Activated naive CD4-positive, alpha-beta T cell (primary cell): ENCODE measurements at places on chromosomes 7 and 10.

GRCh38 chr10:61609701-61610100 is 53.0 kb upstream of the CABCOCO1 start:
- no peak for DNase-seq

DNA sequence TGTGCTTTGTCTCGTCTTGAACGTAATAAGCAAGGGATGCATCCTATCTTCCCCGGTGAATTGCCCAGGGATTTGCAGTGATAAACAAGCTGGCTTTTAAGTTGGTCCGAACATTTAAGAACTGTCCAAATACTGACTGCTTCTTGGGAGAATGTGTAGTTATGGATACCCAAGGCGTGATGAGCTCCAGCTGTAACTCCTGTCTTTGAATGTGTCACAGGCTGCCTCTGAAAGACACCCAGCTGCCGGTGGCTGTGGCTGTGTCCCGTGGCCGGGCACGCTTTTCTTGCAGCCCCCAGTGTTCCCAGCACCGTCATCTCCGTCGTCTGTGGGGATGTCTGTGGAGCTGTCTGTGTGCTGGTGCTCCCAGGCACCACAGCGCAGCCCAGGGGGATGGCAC is 118.1 kb downstream of the GLRX3 start:
- no peak for DNase-seq

- DNase-seq: no peak
These were observed 128.1 kb upstream of the FAM20C start for GRCh38 chr7:64098-64915.

- no peak for DNase-seq
These were observed 65.0 kb downstream of the RBM33 start for GRCh38 chr7:155709453-155709852.

DNA sequence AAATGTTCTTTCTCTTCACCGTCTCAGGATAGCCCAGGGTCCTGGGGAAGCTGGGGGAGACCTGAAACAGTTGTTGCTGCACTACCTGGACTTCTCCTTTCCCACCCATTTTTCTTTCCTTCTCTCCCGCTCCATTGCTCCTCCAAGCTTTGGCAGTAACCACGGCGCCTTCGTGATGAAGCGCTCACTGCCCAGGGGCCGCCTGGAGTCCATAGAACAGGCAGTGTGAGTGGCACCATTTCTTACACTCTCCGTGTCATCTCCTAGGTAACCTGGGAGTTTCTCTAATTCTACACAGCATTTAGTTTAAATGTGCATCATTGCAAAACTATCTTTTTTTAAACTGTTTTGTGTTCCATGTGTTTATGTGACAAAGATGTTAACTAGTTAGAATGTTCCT is 40.3 kb upstream of the BHLHA15 start:
- DNase-seq: no peak

DNA sequence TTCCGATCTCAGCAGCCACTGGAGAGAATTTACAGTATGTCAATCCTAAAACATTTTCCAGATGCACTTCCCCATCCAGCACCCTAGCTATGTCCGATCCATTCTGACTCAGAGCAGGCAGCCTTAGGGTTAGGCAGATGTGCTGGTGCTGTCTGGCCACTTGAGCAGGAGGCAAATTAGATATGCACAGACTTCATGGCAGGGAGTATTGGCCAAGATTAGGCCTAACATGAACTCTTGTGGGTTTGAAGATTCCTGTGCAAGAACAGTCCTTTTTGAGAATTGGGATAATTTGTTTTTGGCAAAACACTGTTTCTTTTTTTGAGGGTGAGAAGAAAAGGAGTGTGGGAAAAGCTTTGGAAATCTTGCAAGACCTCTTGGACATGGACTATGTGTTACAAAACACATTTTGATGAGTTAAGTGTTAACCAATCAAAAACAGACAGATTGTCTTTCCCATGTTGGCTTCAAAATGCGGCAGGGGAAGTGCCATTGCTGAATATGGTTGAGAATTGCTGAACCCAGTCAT is 218.6 kb upstream of the INHBA start:
- DNase-seq: no peak

DNA sequence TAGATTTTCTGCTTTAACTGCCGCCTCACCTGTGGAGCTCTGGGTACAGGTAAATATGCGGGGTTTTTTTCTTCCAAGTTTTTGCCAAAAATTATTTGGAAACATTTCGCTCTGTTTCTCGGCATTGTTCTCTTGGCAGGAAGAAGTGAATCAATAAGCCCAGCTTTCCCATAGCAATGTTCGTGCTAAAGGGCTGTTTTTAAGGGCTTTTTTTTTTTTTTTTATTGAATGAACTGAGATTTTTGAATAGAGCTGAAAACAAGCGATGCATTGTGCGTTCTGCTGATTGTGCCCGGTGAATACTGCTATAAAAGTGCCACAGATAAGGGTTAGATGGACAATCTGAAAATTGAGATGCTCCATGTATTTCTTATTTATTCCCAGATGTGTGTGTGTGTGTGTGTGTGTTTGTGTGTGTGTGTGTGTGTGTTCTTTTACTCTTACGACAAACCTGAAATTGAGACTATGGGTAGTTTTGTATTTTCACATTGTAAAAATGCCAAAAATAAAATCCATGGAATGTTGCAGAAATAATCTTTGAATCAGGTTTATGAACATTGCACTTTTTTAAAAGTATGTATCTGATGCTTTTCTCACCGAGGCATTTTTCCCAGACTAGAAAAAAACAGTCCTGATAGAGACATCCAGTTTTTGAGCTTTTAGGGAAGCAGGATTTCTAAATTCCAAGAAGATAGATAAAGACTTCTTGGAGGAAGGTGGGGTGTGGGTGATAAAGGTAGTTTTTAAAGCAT is 30.5 kb downstream of the KIAA1217 start:
- DNase-seq: no peak

DNA sequence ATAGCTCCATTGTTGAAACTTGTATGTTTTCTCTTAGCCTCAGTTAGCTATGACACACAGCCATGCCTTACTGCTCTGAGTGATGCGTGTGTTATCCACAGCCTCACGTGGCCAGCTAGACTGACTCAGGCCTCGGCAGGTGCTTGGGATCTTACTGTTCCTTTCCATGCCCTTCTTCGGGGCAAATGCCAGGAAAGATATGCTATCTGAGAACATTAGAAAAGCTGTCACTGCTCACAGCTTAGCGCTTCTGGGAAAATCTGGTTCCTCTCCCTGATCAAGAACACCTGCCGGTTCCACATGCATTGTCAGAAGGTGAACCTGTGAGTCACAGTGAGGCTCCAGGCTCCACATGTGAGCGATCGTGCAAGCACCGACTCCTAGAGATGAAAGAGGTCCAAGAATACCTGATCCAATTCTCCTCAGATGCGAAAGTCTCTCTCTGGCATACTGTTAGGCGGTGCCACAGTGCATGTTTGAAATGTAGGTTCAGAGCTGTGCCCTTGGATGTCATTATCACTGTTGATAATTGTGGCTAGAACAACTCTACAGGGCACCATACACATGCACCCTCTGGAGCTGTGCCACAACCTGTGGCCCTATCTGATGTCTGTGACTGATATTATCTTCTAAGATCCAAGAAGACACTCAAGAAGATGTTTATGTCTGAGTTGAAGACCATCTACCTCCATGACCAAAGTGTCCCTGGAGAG is 247.8 kb upstream of the IGFBP3 start:
- no peak for DNase-seq

DNA sequence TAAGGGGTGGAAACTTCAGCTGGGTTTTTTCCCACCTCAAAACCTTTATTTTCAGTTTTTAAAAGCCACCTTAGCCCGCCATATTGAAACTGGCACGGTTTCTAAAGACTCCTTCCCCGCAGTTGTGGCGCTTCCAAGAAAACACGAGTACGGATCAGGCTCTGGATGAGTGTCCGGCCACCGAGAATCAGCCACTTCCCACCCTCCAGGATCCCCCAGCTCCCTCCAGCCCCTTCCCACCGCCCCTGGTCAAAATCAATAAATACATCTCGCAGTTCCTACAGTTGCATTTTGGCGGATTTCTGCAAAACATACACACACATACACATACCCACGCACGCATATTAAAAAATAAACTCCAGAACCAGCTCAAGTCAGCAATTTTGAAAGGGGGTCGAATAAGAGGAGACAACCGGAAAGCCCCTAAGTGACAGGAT is 1.1 kb downstream of the SFMBT2 start:
- DNase-seq: no peak

DNA sequence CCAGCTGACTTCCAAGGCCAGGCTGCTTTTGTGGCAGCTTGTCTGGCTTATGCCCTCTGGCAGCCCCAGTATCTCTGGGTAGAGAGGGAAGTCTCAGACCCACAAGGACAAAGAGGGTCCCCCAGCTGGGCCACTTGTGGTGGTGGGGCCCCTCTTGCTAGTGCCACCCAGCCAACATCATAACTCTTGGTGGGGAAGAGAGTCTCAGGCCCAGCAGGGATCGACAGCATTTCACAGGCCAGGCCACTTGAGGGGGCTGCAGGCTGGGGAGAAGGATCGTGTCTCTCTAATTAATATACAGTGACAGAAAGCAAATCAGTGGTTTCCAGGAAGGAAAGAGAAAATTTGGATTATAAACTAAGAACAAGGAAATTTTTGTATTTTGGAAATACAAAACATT is 76.0 kb downstream of the TYW1B start:
- no peak for DNase-seq

DNA sequence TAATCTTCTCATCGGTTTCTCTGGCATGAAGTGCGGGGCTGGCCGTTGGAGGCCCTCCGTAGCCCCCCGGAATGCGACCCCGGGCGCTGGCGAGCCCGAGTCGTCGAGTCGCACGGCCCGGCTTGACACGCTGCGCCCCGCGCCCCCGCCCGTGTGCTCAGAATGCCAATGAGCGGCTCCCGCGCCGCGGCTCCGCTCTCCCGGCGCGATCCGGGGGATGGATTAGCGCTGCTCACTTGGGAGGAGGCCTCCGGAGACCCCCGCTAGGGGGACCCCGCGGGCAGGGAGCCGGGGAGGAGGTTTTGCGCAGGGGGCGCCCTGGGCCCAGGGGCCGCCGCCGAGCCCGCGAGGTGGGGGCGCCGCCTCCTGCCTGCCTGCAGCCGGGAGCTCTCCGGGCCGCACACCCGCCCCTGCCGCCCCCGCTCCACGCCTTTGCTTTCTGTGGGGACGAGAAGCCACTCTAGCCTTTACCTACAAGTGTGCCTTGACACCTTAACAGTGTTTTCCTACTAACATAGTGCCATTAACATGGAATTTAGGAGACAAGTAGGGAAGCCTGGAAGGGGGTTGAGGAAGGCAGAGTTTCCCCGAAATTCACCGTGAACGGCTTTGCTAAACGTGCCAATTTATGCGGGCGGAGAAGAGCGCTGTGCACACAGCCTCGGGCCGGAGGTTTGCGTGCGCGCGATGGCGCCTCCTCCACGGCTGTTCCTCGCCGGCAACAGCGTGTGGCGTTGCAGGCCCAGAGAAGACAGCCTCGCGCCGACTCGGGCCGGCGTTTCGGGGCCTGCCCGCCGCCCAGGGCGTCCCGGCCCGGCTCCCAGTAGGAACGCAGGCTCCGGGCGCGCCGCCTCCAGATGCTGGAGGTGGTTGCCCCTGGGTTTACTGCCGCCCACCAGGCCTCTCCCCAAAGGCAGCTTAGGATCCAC is 7.1 kb downstream of the SHH start:
- peak; percentile 42 for DNase-seq

DNA sequence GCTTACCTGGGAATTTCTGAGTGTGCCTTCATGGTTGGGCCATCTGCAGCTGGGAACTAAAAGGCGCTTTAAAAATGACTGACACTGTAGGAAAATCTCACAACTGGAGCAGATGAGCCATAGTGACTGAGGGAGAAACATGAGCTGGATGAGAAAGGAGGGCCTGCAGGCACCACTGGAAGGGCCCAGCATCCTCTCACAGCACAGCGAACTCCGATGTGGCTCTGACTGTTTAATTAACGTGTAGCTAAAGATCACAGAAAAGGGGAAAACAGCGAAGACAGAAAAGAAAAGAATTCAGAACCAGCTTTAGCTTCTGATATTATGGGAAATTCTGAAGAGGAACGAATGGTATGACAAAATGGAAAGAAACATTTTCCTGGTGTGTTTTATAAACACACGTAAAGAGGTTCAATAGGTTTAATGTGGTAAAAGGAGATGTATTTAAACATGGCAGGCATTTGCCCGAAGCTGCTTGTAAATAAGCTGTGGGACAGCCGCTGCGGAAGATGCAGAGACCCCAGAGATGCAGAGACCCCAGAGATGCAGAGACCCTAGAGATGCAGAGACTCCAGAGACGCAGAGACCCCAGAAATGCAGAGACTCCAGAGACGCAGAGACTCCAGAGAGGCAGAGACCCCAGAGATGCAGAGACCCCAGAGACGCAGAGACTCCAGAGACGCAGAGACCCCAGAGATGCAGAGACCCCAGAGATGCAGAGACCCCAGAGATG is 534.3 kb downstream of the PTPRN2 start:
- no peak for DNase-seq

GRCh38 chr7:77674878-77675277 is 21.4 kb upstream of the RSBN1L start:
- no peak for DNase-seq

DNA sequence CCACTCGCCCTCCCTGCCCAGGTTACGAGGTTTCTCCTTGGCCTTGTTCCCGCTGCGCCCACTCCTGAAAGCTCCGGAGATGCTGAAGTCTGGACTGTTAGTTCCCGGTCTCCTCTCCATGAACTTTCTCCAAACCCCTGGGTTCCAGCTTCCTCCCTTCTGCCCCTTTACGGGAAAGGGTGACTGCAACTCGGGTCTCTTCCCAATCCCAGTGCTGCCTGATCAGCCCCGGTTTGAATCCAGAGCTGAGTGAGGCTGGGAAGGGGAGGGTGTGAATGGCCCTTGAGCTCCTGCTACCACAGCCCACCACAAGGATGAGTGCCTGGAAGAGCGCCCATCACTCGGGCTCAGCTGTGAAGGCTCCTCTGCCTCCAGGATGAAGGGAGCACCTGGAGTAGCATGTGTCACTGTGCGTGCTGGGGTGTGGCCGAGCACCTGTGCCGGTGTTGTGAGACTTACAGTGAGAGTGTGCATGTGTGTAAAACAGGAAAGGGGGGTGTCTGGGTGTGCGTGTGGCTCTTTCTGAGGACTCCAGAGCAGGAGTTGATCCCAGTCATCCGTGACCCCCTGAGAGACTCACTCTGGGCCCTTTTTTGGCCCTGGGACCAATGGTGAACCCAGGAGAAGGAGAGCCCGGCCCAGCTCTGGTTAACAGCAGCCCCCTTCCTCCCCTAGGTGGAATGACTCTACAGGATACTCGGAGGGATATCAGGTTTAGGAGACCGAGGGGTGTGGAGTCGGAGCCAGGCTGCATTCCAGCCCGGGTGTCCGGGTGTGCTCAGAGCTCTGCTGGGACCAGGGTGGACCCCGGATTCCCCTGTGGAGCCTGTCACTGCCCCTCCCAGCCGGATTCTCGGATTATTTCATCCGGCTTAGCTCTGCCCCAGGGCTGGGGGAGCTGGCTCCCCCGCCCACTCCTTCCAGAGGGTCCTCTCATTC is 1.1 kb upstream of the ZNF467 start:
- DNase-seq: no peak

- DNase-seq: no peak
These were observed 15.5 kb upstream of the PSMG3 start for GRCh38 chr7:1585142-1585981.

- no peak for DNase-seq
These were observed 34.0 kb downstream of the CYTH3 start for GRCh38 chr7:6238309-6238925.

- no peak for DNase-seq
These were observed 393.7 kb upstream of the NPVF start for GRCh38 chr7:25621993-25622392.
